Pons (tissue), 1 donor: ENCODE measurements at places on chromosomes 6 and 20.

GRCh38 chr20:46399401-46399800 is 7.0 kb downstream of the ELMO2 start:
- DNase-seq: no peak

DNA sequence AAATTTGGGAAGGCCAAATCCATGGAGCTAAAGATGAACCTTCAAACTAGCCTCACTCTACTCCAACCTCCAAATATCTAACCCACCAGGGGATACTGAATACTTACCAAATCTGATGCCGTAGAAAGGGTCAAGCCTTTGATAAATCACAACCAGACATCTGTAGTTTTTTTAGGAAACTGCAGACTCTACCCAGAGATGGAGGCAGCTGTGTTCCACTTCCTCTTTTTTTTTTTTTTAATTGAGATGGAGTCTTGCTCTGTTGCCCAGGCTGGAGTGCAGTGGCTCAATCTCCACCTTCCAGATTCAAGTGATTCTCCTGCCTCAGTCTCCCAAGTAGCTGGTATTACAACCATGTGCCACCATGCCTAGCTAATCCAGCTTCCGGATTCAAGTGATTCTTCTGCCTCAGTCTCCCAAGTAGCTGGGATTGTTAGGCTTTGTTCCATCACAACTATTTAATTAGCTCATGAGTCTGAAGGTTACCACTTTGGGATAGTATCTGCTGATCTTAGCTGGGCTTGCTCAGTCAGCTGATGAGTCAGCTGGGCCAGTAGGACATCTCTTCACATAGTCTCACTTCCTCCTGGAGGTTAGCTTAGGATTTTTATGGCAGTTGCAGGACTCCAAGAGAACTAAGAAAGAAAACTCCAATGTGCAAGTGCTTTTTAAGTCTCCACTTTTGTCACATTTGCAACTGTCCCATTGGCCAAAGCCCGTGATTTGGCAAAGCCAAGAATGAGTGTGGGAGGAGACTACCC is 13.3 kb downstream of the FRK start:
- no peak for DNase-seq

DNA sequence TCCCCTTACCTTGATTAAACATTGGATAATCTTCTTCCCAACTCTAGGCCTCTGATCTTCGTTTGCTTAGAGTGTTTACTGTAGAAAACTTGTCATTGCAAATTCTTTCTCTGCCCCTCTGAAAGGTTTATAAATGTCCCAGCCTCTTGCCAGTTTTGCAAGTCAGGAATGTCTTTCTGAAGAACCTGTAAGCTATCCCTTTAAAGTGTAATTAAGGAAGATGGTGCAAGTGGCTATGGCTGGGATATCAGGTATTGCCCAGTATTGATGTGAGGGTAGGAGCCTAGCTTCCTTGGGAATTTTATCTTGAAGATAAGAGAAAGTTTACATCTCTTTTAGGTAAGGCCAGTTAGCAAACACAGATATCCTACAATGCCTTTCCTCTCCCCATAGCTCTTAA is 211.0 kb upstream of the RIMS1 start:
- DNase-seq: no peak

DNA sequence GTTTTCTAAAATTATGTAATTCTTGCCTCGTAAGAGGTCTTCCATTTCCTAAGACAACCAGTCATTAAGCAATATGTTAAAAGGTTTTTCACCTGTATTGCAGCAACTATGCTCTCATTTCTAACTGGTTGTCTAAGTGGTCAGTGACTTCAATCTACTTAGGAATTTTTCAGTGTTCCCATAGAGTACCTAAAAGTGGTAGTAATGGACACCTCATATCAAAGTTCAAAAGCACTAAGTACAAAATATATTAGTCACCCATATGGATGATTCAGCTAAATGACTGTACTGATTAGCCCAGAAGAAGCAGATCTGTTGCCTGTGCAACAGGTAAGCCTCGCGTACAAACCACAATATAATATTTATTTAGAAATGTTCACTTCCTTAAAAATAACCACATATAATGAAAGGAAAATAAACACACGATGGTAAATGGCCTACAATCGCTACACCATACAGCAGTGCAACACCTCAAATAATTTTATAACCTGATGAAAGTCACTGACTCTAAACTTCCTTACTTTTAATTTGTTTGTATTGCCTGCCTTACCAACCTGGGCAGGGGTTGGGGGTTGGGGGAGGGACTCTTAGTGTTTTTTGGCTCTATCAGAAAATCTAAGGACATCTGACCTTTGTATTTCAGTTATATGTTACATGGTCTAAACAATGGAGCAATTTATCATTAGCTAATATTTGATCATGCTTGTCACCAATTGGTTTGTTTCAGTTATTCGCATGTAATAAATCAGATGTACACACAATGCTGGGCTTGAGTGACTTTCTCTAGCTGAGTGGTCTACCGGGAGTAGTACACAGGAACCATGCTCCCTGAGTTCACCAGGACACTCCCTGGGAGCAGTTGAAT is 105.9 kb downstream of the HIVEP2 start:
- DNase-seq: no peak

- no peak for DNase-seq
Measured at GRCh38 chr6:17416806-17417205, 23.4 kb downstream of the CAP2 start.
